ENCODE measurements at places on chromosomes 12 and 14.
A peak's percentile ranks its signal among the peaks of the same experiment; 100 is the strongest.

GRCh38 chr14:75917946-75918335 is 63.9 kb downstream of the TGFB3 start:
- DNase-seq = no peak

DNA sequence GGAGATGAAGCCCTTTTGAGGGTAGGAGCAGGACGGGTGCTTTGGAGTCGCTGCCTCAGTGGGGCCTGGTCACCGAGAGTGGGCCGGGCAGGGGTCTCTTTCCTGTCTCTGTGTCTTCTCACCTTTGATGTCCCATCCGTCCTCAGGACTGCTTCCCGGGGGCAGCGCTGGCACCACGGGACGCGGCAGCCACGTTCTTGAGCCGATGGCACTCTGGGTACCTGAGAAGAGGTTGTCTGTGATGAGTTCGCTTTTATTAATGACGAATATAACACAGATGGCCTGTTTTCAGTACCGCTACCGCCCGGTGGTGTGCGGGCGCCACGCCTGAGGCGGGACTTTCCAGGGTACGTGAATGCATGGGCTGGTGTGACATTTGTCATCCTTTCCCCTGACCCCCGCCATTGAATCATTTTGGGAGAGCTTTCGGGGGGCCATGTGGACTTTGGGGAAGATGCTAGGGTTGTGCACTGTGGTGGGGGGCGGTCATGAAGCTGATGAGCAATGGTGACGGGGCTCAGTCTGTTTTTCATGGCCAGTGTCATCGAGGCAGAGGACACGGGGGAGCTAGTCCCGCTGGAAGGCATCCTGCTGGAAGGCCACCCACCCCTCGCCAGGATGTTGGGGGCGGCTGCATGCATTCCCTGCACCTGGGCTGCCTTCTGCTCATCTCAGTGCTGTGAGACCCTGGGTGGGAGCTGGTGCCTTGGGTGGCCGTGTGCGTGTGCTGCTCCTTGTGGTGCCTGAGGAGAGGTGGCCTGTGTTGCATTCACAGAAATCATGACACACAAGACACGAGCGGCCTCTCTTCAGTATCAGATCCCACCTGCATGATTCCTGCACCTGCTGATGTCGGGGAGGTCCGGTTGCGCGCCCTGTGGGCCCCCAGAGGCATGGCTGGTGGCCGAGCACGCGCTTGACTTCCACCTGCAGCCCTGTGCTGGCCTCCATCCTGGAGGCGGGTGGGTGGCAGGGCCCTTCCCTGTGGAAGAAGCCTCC is 162.5 kb upstream of the RTL1 start:
- DNase-seq = no peak

DNA sequence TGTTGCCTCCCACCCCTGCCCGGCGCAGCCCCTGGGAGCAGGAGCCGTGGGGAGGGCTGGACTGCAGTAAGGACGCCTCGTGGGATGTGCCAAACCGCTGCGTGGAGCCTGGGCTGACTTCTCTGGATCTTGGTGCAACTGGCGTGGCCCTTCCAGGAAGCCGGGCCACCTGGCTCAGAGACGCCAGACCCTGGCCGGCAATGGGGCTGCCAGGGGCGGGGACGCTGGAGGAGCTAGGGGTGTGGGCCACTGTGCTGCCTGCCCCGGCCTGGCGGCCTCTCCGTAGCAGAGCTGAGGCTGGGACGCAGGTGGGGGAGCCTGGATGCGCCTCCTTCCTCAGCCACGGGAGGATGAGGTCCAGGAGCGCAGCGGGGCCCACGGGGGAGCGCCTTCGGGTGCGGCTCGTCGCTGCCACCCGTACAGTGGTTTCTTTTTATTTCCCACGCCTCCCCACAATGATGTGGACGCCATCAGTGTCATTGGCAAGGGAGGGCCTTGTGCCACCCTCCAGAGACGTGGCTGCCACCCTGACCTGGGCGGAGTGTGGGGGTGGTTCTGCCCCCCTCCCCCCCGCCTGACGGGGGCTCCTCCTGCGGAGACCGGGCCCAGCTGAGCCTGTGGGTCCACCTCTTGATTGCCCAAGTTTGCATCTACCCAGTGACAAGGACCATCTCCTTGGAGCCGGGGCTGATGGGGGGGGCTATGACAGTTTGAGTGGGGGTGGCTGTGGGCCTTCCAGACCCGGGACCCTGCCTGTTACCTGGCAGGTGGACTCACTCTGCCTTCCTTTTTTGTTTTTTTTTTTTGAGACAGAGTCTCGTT is 11.3 kb downstream of the DDX51 start:
- no peak for DNase-seq

GRCh38 chr12:79927772-79928474 is 7.0 kb downstream of the PPP1R12A start:
- peak; percentile 21 for DNase-seq

GRCh38 chr12:6960593-6961277 is 9.6 kb downstream of the PTPN6 start:
- no peak for DNase-seq

- no peak for DNase-seq
Observed at GRCh38 chr12:42742716-42743115, 153.2 kb upstream of the PRICKLE1 start.

DNA sequence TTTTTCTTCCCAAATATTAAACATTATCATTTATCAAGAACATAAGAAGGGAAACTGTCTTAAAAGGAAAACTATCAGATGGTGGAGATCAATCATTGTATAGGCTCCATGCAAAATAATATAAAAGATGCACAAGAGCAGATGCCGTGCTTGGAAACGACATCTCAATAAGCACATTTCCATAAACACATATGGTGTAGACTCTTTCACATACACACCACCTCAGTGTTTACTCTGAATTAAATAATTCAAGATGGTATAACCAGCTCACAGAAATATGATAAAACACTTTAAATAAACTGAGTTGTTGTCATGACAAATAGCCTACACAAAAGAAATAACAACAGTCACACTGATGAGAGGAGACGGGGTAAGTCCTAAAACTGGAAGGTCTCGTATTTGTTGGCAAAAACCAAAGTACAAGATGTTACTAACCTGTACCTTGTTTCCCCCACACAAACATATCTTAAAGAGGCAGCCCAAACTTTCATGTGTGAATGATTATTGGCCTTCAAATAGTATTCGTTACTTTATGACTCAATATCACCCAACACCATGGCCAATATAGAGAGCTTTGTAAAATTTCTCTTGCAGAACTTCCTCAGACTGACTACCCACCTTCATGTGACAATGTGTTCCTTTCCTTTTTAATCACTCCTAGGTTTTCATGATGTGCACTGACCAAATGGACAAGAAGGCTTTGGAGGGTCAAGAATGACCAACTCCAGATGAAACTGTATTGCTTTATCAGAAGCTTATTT is 48.6 kb upstream of the TMPO start:
- no peak for DNase-seq

DNA sequence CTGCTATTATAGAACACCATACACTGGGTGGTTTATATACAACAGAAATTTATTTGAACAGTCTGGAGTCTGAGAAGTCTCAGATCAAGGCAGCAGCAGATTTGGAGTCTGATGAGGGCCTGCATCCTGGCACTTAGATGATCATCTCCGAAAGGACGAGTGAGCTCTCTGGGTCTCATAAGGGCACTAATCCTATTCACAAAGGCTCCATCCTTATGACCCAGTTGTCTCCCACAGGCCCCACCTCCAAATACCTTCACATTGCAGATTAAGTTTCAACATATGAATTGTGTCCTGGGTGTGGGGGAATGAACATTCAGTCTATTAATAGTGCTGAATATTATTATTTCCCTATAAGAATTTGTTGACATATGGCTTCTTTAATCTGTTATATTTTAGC is 53.6 kb downstream of the FBXO34 start:
- no peak for DNase-seq

- DNase-seq = no peak
Observed at GRCh38 chr14:75577090-75577489, 1.3 kb upstream of the FLVCR2 start.

- no peak for DNase-seq
Observed at GRCh38 chr12:32240162-32240561, 133.5 kb downstream of the BICD1 start.

DNA sequence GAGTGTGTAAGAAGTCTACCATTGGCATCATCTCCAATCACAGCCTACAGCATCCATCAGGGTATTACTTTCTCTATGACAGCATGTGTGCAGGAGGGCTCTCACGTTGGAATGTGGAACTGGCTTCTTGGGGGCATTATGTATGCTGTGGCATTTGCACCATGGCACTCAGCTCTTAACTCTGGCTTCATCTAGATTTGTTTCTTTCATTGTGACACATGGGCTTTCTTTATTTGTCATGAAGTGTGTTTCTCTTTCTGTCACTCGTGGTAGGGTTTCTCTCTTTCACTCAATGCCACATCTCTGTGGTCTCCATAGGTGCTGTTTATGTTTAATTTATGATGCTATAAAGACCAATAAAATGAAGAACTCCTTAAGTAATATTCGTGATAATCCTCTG is 191.2 kb upstream of the GARIN2 start:
- no peak for DNase-seq

DNA sequence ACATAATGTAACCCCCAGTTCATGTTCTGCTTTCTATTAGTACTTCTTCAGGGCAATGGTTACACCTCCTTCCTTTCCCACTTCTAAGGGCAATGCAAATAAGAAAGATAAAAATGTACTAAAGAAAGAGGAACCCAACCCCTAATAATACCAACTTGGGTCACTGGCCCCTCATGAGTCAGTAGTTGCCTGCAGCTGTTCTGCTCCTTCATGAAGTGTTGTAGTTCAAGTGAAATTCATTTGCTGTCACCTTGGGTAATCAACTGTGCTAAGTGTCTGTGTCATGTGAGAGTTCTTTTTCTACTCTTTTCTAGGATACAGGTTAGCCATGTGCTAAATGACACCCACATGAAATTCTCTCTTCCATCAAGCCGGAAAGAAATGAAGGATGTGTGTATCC is 91.8 kb downstream of the PLXNC1 start:
- DNase-seq = no peak

DNA sequence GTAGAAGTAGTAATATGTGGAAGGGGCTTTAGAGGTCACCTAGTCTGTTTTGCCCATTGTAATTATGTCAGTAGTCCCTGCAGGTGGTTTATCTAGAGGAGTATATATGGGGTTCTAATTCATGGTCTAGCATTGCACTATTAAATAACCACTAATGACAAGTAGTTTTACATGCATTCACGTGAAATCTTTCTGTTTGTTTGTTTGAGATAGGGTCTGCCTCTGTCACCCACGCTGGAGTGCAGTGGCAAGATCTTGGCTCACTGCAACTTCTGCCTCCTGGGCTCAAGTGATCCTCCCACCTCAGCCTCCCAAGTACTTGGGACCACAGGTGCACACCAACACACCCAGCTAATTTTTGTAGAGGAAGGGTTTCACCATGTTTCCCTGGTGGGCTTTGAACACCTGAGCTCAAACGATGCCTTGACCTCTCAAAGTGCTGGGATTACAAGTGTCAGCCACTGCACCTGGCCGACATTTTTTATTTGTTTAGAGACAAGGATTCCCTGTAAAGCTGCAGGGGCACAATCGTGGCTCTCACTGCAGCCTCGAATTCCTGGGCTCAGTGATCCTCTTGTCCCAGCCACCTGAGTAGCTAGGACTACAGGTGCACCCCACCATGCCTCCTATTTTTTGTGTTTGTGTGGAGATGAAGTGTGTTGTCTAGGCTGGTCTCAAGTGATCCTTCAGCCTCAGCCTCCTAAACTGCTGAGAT is 12.0 kb upstream of the PSEN1 start:
- no peak for DNase-seq

DNA sequence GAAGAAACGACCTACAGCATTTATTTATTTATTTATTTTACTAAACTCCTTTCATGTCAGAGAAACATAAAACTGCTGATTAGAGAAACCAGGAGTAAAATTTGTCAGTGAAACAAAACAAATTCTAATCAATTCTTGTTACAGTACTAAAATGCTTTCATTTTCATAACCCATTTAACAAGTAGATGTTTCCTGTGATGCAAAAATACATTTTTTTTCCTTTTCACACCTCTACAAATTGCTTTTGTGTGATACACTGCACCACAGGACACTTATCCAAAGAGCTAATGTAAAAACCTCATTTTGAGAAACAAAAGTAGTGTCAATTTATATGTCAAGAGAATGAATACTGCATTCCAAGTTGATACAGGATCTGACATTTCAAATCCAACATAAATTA is 155.1 kb downstream of the SYT1 start:
- DNase-seq = no peak

DNA sequence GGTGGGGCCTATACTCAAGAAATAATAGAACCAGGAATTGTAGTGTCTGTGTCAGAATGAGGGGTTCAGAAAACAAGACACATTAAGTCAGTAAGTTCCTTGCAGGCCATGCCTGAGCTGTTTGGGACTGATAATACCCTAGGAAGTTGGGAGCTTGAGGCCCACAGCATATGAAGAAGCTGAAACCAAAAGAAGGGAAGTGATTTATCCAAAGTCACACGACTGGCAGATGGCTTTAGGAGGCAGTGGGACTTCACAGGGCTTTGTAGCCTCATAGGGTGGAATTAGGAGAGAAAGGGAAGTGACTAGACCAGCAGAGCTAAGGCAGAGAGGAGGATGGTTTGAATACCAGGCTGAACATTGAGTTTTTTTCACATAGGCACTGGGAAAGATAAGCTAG is 56.6 kb upstream of the SRSF5 start:
- DNase-seq = no peak

- DNase-seq = no peak
Observed at GRCh38 chr14:28344381-28344780, 422.2 kb upstream of the FOXG1 start.

DNA sequence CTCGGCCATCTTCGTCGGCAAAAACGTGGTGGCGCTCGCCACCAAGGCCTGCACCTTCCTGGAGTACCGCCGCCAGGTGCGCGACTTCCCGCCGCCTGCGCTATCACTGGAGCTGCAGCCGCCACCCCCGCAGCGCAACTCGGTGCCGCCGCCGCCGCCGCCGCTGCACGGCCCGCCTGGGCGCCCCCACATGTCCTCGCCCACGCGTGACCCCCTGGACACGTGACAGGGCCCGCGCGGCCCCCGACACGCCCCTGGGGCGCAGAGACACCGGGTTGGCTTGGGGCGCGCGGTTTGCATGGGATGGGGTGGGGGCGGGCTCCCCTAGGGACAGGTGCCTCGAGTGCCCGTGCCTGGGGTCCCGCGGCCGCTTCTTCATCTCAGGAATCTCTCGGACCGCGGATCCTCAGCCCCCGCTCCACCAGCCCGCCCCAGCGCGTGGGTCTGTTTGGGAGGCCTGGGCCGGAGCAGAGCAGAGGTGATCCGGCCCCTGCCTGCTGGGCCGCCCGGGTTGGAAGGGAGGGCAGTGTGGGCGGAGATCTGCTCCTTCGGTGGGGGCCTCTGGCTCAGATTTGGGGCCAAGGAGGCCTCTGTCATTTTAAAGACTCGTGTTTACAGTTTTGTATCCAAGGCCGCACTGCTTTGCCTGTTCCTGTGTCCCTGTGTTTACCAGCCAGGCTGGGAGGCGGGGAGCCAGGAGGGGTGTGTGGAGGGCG is 3.3 kb downstream of the TMEM121 start:
- DNase-seq = no peak

GRCh38 chr12:59055204-59055860 is 135.0 kb upstream of the LRIG3 start:
- no peak for DNase-seq

DNA sequence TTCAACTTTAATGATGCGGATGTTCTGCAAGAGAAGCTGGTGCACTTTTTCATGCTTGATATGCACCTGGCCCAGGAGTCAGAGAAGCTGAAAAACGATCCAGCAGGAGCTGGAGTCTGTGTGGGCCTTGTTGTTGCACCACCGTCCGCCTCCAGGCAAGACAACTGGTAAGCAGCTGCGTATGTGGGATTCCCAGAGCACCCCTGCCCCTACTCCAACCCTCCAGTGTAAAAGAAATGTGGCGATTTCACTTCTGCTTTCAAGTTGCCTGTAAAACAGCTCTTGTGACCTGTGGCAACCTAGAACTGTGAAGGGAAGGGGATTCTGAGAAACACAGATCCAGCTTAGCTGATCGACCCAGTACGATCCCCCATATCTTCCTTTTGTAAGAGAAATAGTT is 154.1 kb upstream of the PELI2 start:
- no peak for DNase-seq
